ENCODE measurements at places on chromosomes 16 and 17. TPM values are rescaled to one million over a fixed set of nuclear protein-coding genes. Genes with fewer than 3 reads are reported as not detected.

The KDM6B gene
- total RNA-seq, result 7.9 TPM

The ASPA gene
- total RNA-seq, result 44.9 TPM

The KRTAP3-1 gene
- not detected for total RNA-seq

The TNS4 gene
- total RNA-seq, result 5.4 TPM

The TEX14 gene
- total RNA-seq, result 0.11 TPM

The CCL15 gene
- 6.2 TPM for total RNA-seq

The C17orf107 gene
- total RNA-seq, result 7.7 TPM

The ABCA10 gene
- total RNA-seq, result 40.4 TPM

The NPW gene
- not detected for total RNA-seq

Data from urinary bladder (tissue), 4 donors.